ENCODE measurements at places on chromosomes 13 and 19.

DNA sequence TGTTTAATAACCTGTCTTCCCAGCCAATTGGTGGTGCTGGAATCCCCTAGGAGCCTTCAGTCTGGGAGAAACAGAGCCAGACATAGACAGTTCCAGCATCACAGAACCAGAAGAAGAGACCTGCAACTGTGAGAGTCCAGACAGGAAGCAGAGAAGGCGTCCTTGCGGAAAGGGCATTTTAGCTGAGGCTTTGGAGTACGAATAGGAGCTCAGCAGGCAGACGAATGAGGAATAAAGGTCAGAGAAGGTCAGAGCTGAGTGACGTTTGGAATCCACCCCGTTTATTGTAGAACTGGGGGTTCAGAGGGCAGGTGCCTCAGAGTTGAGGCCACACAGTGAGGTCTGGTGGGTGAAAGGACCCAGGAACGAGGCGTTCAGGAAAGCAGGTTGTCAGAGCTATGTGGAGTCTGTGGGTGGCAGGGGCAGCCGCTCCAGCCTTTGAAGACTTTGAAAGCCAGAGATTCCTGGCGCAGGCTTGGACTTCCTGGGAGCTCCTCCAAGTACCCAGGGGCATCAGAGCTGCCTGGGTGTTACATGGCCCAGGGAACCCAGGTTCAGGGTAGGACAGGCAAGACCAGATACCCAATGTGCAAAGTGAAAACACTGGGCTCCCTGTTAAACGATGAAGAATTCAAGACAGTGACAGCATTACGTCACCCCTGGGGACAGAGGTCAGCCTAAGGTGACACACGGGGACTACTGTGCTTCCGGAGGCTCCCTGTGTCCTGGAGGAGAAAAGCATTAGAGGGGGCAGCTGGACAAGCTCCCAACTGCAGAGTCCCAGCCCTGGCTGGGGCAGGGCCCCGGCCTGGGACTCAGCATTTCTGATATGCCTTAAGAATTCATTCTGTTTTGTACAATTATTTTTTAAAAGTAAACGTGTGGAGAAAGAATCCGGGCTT lies 5.5 kb downstream of the ARRDC2 start:
- DNase-seq, result no peak

- no peak for DNase-seq
Measured at GRCh38 chr13:42807866-42808265, 26.5 kb downstream of the FAM216B start.

GRCh38 chr19:17560205-17560595 lies 4.8 kb downstream of the COLGALT1 start:
- no peak for DNase-seq

DNA sequence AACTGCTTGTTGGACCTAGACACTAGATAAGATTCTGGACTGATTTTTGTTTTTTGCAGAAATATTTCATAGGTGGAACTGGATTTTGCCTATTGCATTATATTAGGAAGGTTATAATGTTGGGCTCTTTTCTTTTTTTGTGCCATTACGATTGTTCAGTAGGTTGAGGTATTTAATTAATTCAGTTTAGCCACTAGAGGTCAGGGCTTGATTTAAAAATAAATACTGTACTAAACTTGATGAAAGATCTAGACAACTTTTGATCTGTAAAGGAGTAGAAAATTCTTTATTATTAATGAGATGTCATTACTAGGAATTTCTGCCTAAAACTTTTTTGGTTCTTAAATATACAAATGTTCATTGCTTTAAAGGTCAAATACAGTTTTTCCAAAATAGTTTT lies 15.2 kb upstream of the SUPT20H start:
- DNase-seq, result no peak

GRCh38 chr13:89786531-89786930 lies 1561.0 kb upstream of the MIR17HG start:
- no peak for DNase-seq

Data from left lung (tissue), 14 donors.